ENCODE measurements at places on chromosomes 1 and 21. TPM values are rescaled to one million over a fixed set of nuclear protein-coding genes. Genes with fewer than 3 reads are reported as not detected.

EPHA2 gene
- 9.6 TPM for total RNA-seq

GRCh38 chr1:178942285-178943198 lies 71.7 kb upstream of the ANGPTL1 start:
- peaks cover 27% of the 10 kb centered on the region for H3K4me1 ChIP-seq
- no peaks in the 10 kb centered on the region for H3K27me3 ChIP-seq
- no peaks in the 10 kb centered on the region for H3K36me3 ChIP-seq
- peak overlapping the region; percentile 16 for H3K27ac ChIP-seq

TMEM51 gene
- 4.1 TPM for total RNA-seq

TRAF5 gene
- total RNA-seq = 1.5 TPM

FAM72D gene
- 0.19 TPM for total RNA-seq

- peak; percentile 46 for DNase-seq
- H3K27ac ChIP-seq = no peak overlapping the region
- no peak overlapping the region for H3K4me3 ChIP-seq
These were observed 71.0 kb upstream of the CSF3R start for GRCh38 chr1:36553591-36554322.

Measured in left ventricle myocardium inferior (tissue), 1 donor.